Nephron progenitor cell (in vitro differentiated cells): ENCODE measurements at places on chromosomes 11 and 22.

GRCh38 chr22:44759001-44759400 lies 6.6 kb downstream of the ARHGAP8 start:
- DNase-seq, result no peak

GRCh38 chr22:35684270-35684700 lies 33.4 kb upstream of the APOL5 start:
- DNase-seq, result no peak

GRCh38 chr22:40436505-40437431 lies 66.4 kb downstream of the SGSM3 start:
- no peak for DNase-seq

DNA sequence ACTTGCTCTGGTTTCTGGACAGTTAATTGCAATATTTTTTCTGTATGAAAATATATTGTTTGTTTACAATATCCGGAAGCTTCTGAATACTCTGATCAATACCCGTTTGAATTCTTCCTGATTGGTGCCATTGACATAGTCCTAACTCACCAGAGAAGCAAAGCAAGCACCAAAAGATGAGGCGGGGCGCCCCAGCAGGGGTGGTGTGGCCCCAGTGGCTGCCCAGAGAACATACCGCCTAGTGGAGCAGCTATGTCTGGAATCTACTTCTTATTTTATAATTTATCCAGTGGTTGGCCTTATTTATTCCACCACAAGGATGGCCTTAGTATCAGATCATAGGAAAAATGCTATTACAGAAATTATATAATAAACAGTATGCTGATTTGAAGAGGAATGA lies 610.7 kb downstream of the JRKL start:
- no peak for DNase-seq

- DNase-seq, result no peak
Measured at GRCh38 chr11:93524173-93524536, 19.0 kb downstream of the SMCO4 start.
